DND-41 (cell line): ENCODE measurements at places on chromosomes 11 and 22.

- no peak for DNase-seq
Measured at GRCh38 chr11:64556721-64557250, 34.2 kb upstream of the SLC22A12 start.

GRCh38 chr22:47030143-47030661, 267.8 kb downstream of the TBC1D22A start:
- DNase-seq, result no peak

GRCh38 chr11:15835788-15836411, 520.4 kb downstream of the SOX6 start:
- no peak for DNase-seq

DNA sequence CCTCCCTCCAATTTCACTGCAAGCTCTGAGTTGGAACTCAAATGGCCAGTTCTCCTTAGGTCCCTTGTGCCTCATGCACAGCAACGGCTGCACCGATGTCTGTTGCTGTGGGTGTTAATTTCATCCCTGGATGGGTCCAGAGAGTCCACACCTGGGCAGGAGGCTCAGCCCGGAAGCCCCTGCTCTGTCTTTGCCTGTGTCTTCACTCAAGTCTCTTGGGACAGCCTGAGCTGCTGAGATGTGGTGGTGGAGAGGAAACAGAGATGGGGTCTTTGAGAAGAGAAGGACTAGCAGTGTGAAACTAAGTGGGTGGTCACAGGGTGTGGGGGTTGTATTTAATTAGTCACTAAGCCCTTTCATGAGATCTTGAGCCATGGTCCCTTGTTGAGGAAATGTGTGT, 109.3 kb downstream of the NECTIN1 start:
- no peak for DNase-seq

GRCh38 chr11:66100272-66101065, 30.4 kb downstream of the PACS1 start:
- DNase-seq, result peak; percentile 59

DNA sequence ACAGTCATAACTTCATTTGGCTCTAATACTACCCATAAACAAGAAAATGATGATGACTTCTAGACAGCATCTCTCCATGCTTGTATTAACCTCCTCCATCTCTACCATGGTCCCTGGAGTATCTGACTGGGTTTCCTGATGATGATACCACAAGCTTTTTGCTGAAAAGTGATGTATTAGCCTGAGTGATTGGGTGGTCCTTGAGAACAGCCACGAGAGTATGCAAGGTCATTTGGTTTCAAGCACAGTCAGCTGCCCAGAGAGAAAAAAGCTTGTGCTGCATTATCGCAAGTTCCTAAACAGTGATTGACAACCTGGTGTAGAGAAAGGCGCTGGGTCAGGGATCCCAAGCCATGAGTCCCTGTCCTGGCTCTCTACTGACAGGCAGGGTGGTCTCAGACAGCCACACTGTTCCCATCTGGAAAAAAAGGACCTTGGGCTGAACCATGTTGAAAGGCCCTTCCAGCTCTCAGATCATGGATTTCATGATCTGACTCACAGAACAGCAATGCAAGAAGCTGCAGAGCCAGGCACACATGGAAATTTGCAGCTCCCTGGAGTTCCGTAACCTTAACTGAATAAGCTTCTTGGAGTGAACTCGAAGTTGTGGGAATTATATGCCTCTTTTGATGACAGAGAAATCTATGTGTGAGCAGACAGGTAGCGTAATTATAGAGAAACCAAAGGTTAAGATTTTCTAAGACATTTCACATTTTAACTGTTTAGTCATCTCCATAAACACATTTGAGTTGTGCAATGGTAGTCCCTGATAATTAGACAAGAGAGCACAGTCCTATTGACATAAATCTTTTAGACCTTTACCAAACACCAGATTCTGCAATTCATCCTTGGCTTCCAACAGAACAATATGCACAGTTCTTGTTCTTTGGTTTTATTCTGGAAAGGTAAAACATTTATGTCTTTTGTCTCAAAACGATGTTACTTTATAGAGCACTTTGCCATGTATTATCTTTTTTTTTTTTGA, 54.1 kb upstream of the UBASH3B start:
- DNase-seq, result no peak

DNA sequence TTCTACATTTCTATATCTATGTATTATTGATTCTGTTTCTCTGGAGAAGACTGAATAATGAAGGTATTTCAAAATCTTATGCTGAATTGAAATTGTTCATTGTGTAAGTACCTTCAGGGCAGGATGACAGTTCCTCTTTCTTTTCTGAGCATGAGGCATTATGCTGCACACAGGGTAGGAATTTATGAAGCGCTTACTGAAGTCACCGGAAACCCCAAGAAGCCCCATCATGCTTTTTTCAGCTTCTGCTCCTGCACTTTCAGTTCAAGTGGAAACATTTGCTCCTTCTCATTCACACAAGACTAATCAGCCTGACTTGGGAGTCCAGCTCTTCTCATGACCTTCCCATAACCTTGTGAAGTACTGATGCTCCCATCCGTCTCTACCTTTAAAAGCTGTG, 314.7 kb upstream of the SORL1-AS1 start:
- no peak for DNase-seq

GRCh38 chr11:2573240-2574042, 126.4 kb downstream of the KCNQ1OT1 start:
- DNase-seq, result no peak

- no peak for DNase-seq
Measured at GRCh38 chr11:126109941-126110731, 47.5 kb upstream of the CDON start.

- DNase-seq, result no peak
Measured at GRCh38 chr22:27772081-27772983, 29.2 kb downstream of the MN1 start.

- DNase-seq, result no peak
Measured at GRCh38 chr22:23438216-23438615, 141.9 kb downstream of the IGLL1 start.

- DNase-seq, result no peak
Measured at GRCh38 chr11:15519911-15520310, 405.2 kb downstream of the INSC start.

- no peak for DNase-seq
Measured at GRCh38 chr22:20146777-20147176, 4.1 kb downstream of the CCDC188 start.

DNA sequence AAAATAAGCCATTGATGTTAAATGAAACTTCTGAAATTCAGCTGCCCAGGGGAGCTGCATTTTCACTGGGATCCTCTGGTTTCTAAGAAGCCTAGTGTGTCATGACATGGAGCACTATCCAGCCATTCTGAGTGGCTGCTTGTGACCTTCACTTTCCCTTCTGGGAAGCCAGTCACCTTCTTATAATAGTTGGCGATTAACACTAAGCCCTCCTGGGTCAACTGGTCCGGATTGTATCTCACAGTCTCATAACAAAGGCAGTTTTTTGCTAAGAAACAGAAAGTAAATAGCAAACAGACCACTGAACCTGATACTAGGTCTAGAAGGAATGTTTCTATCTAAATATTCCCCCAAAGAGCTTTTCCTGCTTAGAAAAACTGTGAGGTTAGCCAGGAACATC, 7.9 kb downstream of the CSRP3 start:
- no peak for DNase-seq

- no peak for DNase-seq
Measured at GRCh38 chr11:76844511-76844910, 16.2 kb upstream of the ACER3 start.

DNA sequence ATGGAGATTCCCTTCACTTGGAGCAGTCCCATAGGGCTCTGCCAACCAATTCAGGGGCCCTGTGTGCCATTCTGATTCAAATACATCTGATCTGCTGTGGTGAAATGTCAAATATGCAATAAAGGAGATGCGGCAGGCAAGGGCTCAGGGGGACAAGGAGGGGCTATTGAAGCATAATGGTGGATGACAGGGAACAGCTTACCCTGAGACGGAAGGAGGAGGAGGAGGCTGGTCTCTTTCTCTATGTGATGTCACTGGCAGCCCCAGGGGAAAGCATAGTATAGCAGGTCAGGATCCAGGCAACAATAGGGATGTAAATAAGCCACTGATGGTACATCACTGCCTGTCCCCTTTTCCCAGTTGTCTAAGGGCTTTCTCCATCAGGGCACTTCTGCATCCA, 350.9 kb upstream of the SYN3 start:
- DNase-seq, result no peak

- DNase-seq, result no peak
Measured at GRCh38 chr11:77813256-77813655, 7.3 kb downstream of the RSF1 start.

GRCh38 chr22:43823353-43823908, 11.3 kb upstream of the EFCAB6 start:
- no peak for DNase-seq

DNA sequence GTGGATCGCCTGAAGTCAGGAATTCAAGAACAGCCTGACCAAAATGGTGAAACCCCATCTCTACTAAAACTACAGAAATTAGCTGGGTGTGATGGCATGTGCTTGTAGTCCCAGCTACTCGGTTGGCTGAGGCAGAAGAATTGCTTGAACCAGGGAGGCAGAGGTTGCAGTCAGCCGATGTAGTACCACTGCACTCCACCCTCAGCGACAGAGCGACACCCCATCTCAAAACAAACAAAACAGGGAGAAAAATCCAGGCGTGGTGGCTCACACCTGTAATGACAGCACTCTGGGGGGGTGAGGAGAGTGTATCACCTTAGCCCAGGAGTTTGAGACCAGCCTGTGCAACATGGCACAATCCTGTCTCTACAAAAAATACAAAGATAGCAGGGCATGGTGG, 802.3 kb upstream of the ARHGAP42 start:
- DNase-seq, result no peak

- DNase-seq, result peak; percentile 56
Measured at GRCh38 chr11:9861860-9862725, 198.2 kb downstream of the SWAP70 start.
